Left ventricle myocardium inferior (tissue), 1 donor: ENCODE measurements at places on chromosomes 11 and 22. TPM values are rescaled to one million over a fixed set of nuclear protein-coding genes. Genes with fewer than 3 reads are reported as not detected.

DNA sequence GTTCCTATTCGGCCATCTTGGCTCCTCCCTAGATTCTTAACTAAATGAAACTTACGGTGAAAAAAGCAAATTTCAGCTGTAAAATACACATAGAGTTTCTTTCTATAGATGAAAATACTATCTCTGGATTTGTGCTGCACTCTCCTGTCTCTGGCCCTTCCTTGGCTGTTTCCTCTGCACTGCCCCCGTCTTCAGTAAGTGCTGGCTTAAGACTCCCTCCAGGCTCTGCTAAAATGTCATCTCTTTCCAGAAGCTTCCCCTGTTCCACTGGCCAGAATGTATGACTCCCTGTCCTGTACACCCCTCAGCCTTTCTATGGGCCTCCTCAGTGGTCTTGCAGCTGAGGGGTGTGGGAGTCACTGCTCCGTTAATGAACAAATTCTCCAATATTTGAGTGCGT lies 109.1 kb upstream of the NARS2 start:
- DNase-seq = no peak

DNA sequence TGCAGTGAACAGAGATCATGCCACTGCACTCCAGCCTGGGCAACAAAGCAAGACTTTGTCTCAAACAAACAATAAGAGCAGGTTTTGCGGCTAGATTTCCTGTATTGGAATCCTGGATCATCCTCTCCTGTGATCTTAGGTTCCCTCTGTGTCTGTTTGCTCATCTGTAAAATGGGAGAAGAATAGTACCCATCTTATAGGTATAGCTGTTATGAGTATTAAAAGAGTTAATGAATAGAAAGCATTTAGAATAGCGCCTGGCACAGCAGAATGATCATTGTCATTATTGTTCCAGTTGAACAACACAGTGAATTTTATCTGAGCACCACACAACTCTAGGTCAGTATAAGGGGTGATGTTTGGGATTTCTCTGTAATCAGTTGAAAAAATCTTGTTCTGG lies 10.8 kb downstream of the MARK2 start:
- DNase-seq = no peak

DNA sequence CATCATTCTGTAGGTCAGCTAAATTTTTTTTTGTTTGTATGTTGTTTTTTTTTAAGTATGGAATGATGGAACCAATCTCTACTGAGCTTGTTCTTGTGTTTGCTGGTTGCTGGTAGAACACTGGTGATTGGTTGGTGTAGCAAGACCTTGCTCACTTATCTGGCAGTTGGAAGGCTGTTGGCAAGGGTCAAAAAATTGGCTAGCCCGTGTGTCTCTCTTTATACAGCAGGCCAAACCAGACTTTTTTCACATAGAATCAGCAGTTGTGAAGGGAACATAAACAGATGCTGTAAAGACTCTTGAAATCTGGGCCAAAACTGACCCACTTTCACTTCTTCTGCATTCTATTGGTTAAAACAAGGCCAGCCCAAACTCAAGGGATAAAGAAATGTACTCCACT lies 2026.5 kb downstream of the LRRC4C start:
- no peak for DNase-seq

DNA sequence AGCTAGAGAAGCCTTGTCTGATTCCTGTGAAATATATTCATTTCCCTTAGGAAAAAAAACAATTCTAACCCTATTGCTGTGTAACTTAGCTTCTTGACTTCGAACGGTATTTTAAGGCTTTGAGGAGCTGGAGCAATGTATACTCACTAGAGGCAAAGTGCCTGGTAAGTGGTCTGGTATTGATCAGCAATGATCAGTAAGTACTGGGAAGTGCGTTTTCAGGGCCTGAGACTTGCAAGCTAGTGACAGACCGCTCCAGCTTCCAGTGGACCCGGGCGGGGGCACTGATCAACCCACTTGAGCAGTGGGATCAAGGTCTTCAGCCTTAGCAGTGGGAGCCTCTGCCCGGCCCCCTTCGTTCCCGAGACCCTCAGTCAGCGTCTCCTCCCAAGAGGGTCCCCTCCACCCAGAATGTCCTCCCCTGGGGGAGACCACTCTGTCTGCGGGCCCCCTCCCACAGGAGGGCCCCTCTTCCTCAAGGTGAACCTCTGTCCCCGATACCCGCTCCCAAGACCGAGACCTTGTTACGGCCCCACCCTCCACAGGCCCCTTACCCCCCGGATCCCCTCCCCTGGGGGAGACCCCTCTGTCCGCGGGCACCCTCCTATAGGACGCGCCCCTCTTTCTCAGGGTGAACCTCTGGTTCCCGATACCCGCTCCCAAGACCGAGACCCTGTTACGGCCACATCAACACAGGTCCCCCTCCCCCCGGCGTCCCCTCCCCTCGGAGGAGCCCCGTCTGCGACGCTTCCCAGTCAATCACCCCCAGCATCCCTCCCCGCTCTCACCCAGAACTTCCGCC lies 452 bp upstream of the ATXN10 start:
- no peak for DNase-seq

DNA sequence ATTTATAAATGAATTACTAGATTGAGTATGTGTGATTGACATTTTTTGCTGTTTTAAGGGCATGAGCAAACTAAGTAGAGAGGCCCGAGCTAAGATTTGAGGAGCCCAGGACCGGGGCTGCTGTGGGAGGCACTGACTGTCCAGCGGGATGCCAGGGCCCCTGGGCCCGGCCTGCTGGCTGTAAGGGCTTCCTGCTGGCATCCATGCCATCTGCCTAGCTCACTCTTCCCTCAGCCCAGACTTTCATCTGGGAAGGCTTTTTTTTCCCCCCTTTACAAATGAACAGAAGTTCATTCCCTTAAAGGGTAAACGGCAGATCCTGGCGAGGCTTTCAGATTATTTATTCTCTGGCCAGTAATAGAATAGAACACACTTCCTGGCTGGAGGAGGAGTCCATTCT lies 16.0 kb upstream of the TP53I11 start:
- no peak for DNase-seq

GRCh38 chr11:122023614-122024250 lies 92.3 kb downstream of the BLID start:
- no peak for DNase-seq

GRCh38 chr22:24285245-24285644 lies 14.6 kb downstream of the SPECC1L start:
- no peak for DNase-seq

- no peak for DNase-seq
Measured at GRCh38 chr22:42939451-42939881, 75.5 kb downstream of the PACSIN2 start.

GRCh38 chr11:3222003-3222855 lies 3.6 kb upstream of the MRGPRG start:
- DNase-seq = no peak

DNA sequence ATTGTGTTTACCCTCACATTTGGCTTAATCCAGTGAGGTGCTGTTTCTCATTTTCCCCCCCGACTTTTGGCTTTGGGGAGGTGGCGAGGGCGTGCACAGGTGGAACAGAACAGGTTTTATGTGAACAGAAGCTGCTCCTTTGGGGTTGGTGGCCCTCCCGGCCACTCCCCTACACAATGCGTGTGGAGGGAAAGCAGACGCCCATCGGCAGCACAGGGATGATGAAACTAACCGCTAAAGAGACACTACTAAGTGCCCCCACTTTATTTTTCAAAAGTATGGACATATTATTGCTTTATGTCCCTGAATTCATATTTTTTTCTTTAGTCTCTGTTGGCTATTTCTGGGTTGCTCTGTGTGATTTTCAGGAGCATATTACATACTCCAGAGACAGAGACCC lies 160.9 kb downstream of the ENTHD1 start:
- no peak for DNase-seq

DNA sequence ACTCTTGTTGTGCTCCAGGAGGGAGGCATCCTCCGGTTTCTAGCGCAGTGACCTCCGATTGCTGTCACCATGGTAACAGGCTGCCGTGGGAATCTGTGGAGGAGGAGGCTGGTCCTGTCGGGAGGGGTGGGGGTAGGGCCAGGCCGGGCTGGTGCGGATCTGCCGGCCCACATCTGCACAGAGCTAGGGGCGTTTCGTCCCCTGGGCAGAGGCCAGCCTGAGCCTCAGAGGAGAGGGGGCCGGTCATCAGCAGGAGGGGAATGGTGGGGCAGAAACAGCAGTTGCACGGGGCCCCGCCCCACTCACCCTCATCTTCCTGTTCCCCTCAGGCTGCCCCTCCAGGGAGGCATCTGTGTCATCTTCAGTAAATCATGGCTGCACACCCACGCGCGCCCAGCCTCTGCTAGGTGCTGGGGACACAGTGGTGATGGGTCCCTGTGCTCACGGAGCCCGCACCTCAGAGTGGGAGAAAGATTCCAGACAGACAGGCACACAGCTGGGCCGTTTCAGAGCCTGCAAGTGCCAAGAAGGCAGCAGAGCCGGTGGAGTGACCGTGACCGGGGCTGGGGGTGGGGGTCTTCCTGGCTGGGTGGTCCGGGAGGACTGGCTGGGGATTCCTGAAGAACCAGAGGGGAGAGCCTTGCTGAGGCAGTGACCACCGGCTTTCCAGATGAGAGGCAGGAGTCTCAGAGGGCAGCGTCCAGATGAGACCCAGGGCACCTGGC lies 120.5 kb downstream of the CACNA1I start:
- DNase-seq = no peak

- DNase-seq = no peak
Measured at GRCh38 chr11:102256251-102256650, 61.0 kb upstream of the BIRC3 start.

- DNase-seq = no peak
Measured at GRCh38 chr11:130449310-130449990, 1.0 kb downstream of the ADAMTS15 start.

DNA sequence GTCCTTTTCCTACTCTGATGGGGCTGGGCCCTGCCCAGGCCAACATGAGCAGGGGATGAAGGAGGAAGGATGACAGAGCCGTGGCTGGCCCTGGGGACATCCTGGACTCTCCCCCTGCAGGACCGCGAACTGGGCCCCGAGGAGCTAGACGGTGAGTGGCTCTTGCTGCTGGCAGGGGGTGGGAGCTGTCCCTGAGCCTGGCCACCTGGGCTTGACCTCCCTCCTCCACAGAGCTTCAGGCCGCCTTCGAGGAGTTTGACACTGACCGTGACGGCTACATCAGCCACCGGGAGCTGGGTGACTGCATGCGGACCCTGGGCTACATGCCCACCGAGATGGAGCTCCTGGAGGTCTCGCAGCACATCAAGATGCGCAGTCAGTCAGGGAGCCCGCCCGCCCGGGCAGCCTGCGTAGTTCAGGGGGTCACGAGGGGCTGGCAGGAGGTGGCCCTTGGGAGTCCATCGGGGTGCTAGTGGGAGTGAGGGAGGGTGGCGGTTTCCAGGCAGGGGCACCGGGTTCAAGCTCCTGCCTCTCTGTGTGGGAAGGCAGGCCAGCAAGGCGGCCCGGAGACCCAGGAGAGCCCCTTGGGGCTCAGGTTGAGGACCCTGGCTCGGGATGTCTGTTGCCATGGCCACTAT lies 1.0 kb downstream of the CABP4 start:
- no peak for DNase-seq

GRCh38 chr11:117410238-117410637 lies 82.6 kb downstream of the CEP164 start:
- DNase-seq = no peak

DNA sequence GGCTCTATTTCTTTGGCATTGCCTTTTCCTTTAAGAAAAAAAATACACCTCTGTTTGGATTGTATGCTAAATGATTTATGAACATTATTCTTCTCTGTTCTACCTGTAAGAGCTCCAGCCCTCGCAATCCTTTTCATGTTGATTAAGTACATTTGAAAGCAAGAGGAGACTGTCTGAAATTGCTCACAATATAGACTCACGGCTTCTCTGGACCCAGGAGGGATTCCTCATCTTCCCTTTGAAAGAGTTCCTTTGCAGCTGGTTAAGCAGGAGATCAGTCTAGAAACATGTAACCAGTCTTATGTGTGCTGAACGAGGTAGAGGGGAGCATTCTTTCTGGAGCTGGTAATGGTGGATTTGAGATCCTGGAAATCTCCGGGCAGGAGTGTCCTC lies 47.4 kb downstream of the PKNOX2 start:
- no peak for DNase-seq

F2 gene
- total RNA-seq = not detected

ENTHD1 gene
- not detected for total RNA-seq

WNT11 gene
- 22.7 TPM for total RNA-seq
